NCI-H446 treated with DMSO at 0.1 percent for 48 hours (cell line): ENCODE measurements at places on chromosomes 12 and 14.

- no peak for DNase-seq
Observed at GRCh38 chr12:108478611-108479206, 36.4 kb upstream of the FICD start.

GRCh38 chr14:38108681-38109080, 99.0 kb upstream of the SSTR1 start:
- no peak for DNase-seq

GRCh38 chr14:48536318-48536717, 860.9 kb upstream of the MDGA2 start:
- no peak for DNase-seq

GRCh38 chr12:32834122-32834521, 62.5 kb downstream of the PKP2 start:
- DNase-seq = no peak
